ENCODE measurements at places on chromosomes 4 and X.

GRCh38 chr4:16671741-16672140 is 226.7 kb downstream of the LDB2 start:
- no peak for DNase-seq

GRCh38 chr4:11908712-11909111 is 480.0 kb upstream of the HS3ST1 start:
- DNase-seq: no peak

DNA sequence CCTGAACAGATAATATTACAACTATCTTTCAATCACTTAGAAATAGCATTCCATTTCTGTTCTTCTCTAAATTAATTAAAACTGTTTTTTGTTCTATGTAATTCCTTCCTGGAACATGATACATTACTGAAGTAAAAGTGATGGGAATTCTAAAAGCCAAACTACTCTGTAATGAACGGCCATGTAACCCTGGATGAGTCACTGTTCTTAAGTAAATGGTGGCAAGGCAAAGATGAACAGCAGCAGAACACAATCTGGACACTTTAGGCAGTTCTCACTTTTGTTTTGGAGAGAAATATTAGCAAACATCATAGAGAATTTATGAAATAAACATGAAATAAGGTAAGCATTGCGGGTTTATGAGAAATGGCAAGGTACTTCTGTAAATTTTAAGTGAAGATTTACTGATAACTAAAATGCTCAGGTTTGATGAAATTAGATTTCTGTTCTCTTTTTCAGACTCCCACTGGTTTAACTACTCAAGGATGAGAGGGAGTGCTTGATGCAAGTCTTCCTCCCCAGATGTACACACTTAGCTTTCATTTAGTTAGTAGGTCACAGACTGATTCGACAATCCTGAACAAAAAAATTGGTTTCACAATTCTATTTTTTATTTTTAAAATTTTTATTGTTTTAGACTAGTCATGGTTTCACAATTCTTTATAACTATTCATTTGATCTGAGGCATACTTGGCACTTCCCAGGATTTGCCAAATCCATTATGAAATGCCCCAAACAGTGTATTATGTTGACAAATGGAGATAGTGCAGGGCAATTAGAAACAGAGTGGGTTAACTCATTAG is 964 bp upstream of the GPR82 start:
- DNase-seq: no peak

DNA sequence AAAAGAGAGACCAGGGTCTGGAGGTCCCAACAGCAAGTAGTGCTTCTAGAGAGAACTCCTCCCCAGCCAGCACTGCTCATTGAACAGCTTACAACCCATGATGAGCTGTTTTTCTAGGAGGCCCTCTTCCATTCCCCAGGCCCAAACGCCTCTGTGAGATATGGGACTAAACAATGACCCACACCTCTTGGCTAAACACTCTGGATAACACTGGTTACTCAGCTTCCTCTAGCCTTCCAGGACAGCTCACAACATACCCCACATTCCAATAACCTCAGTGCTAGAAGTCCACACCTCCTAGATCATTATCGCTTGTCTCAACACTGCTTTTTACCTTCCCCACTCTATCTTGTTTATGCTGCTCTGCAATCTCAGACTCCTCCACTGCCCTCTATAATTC is 35.4 kb upstream of the PGRMC2 start:
- DNase-seq: no peak

- no peak for DNase-seq
Observed at GRCh38 chr4:150150629-150151062, 72.4 kb downstream of the DCLK2 start.

- DNase-seq: no peak
Observed at GRCh38 chr4:121439669-121440068, 58.9 kb upstream of the QRFPR start.

DNA sequence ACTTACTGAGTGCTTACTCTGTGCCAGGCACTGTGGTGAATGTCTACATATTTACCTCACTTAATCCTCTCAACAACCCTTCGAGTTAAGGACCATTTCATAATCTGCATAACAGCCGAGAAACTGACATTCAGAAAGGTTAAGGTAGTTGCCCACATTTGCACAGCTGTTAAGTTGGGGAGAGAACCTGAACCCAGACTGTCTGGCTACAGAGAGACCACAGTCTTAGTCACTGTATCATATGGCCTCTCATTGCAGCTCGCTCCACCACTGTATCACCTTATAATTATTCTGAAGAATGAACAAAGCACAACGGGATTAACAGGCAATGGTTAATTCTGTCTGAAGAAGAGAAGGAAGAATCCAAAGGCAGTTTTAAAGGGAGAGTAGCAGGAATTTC is 98.5 kb downstream of the ADGRA3 start:
- no peak for DNase-seq

- no peak for DNase-seq
Observed at GRCh38 chr4:6777636-6778281, 4.8 kb upstream of the KIAA0232 start.

- no peak for DNase-seq
Observed at GRCh38 chr4:11729548-11729947, 300.9 kb upstream of the HS3ST1 start.

GRCh38 chrX:2316534-2316933 is 184.2 kb downstream of the DHRSX start:
- no peak for DNase-seq

- DNase-seq: no peak
Observed at GRCh38 chrX:153778684-153779101, 2.1 kb upstream of the SRPK3 start.

DNA sequence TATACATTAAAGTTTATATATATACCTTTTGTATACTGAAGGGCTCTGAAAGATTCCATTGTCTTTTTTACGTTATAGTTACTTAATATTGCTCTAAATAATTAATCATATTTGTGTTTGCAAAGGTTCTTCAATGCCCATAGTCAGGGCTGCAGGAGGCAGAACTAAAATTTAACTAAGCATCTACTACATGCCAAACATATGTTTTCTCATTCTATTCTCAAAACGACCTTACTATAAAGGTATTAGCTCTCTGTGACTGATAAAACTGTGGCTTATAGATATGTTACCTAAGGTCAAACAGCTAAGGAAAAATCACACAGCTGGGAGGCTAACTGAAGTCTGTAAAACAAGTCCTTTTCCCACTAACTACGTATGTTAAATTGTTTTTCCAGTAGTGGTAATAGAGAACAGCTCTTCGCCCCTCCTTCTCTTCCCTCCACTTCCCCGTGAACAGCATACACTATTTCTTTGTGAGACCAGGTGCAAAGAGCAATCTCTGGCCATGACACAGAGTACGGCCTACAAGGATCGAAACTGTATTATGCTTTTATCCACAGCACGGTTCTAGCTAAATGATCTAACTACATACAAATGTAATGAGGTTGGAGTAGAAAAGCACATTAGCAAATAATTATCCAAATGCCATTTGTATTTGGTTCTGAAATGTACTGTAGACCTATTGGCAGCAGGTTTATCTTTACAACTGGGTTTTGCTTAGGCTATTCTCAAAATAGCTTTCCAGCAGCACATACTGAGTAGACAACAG is 1.7 kb downstream of the CNOT6L start:
- DNase-seq: no peak

Data from GM18507 (cell line).